Kidney (tissue), 22 donors: ENCODE measurements at places on chromosomes 5 and 9. TPM values are rescaled to one million over a fixed set of nuclear protein-coding genes. Genes with fewer than 3 reads are reported as not detected.

TIMD4 gene
- 8.0 TPM for total RNA-seq

PCDHGB4 gene
- 6.1 TPM for total RNA-seq

PLPP1 gene
- total RNA-seq: 144 TPM

DRD1 gene
- 0.25 TPM for total RNA-seq

SPATA31D4 gene
- total RNA-seq: not detected

SLC1A1 gene
- 19.0 TPM for total RNA-seq

CD274 gene
- 5.0 TPM for total RNA-seq
